ENCODE measurements at places on chromosomes 2 and 18.

DNA sequence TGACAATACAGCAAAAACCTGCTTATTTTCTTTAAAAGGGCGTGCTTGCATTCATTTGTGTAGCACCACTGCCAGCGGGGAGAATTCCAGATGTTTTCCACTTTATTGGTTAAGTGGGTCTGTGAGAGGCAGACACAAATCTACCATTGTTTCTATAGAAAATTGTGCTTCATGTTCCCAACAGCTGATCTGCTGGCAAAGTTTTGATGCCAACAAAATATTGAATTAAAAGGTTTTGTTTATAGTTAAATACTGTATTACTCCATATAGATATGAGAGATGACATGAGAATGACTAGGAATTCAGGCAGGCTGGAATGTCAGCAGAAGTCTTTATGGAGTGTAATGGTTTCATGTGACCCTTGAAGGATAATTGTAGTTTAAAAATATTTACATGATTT lies 182.7 kb downstream of the MC4R start:
- DNase-seq = no peak

- DNase-seq = no peak
Observed at GRCh38 chr18:78268226-78268988, 711.2 kb upstream of the SALL3 start.

DNA sequence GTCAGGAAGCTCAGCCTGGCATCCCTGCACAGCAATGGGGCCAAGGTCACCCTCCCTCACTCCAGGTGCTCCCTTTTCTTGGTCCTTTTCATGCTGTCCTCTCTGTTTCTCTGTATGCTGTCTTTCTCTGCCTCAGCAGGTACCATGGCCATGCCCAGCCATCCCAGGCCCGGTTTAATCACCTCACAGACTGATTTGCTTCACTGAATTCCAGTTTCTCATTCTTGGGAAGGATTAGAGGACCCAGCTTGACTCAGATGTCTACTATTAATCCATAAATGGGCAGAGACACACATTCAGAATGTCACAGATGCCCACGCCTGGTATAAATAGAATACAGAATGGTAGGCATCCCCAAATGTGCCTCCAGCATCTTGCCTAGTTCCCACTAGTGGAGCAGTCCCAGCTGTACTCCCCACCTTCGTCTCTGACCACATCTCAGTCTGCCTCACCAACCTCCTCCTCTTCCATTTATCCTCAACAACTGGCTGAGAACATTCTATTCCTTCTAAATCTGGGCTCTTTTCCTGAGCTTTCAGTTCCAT lies 14.2 kb upstream of the L3MBTL4 start:
- DNase-seq = no peak

DNA sequence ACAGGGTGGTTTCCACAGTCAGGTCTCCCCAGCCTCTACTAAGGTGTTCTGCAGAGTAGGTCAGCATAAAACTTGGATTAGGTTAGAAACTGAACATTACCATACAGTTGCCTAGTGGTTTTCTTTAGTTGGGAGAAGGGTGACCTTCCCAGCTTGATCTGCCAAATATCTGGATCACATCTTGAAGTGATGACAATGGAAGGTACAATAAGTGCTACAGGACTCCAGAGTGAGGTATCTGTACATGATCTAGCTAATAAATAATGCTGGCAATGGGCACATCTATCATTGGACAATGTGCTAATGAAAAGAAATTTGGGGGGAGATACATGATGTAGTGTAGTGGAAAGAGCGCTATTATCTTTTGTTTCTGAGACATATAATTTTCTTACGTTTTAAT lies 54.6 kb upstream of the ACVR1 start:
- no peak for DNase-seq

DNA sequence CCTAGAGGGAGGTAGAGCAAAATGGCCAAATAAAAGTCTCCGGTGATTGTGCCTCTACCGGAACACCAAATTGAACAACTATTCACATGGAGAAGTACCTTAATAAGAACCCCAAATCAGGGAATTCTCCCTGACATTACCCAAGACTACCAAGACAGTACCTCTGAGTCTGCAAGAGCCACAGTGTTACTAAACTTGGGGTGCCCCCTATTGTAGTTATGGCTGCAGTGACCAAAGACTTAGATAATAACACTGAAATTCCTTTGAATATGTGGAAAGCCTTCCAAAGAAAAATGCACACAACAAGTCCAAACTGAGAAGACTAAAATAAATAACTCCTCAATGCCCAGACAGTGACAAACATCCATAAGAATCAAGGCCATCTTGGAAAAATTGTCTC lies 682.9 kb upstream of the LRRTM1 start:
- DNase-seq = no peak

- no peak for DNase-seq
Observed at GRCh38 chr2:165618806-165619205, 149.3 kb downstream of the CSRNP3 start.

- DNase-seq = no peak
Observed at GRCh38 chr2:29130295-29130694, 15.1 kb downstream of the CLIP4 start.

GRCh38 chr2:42914860-42915259 lies 122.5 kb upstream of the HAAO start:
- DNase-seq = no peak

DNA sequence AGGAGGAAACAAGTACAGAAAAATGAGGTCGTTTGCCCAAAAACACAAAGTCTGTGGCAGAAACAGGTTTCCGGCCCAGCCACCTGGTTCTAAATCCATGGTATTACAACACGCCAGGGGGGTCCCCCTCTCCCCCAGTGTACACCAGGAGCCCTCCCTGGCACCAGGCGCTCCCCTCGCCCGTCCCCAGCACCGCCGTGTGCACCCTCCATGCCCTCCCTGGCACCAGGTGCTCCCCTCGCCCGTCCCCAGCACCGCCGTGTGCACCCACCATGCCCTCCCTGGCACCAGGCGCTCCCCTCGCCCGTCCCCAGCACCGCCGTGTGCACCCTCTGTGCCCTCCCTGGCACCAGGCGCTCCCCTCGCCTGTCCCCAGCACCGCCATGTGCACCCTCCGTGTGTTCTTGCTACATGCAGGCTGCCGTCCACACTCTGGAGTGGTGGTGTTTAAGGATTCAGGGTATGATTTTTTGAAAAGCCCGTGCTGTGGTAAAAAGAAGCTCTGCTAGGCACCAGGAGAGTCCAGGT lies 59.8 kb upstream of the NFATC1 start:
- no peak for DNase-seq

- no peak for DNase-seq
Observed at GRCh38 chr18:71809711-71810110, 734.4 kb downstream of the CBLN2 start.

- DNase-seq = no peak
Observed at GRCh38 chr2:8693157-8693821, 11.4 kb downstream of the ID2 start.

GRCh38 chr2:233311241-233311926 lies 3.8 kb downstream of the SAG start:
- no peak for DNase-seq

GRCh38 chr2:144771348-144771747 lies 251.4 kb upstream of the ZEB2 start:
- DNase-seq = no peak

Data from DMS 273 treated with DMSO at 0.1 percent for 48 hours (cell line).